ENCODE measurements at places on chromosomes 5 and 9.

- H3K36me3 ChIP-seq: no peaks in the 10 kb centered on the region
- H3K4me3 ChIP-seq: no peak overlapping the region
- H3K27ac ChIP-seq: no peak overlapping the region
- H3K4me1 ChIP-seq: peaks cover 28% of the 10 kb centered on the region
These were observed 51.4 kb downstream of the NEURL1B start for GRCh38 chr5:172692451-172692850.

DNA sequence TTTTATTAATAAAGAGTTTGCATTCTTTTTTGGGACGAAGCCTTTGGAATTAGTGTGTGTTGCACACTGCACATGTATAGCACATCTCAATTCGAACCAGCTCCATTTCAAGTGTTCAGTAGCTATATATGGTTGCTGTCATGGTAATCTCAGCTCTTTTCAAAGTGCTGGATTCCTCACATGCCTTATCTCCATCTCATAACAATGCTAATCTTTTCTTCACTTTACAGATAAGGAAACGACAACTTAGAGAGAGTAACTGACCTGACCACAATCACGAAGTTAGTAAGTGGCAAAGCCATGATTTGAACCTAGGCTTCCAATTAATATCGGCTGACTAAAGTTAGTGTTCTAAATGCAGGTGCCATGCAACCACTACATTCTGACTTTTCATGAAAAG, 204.8 kb upstream of the RASEF start:
- no peaks in the 10 kb centered on the region for H3K27me3 ChIP-seq
- H3K36me3 ChIP-seq: no peaks in the 10 kb centered on the region
- no peak overlapping the region for H3K27ac ChIP-seq
- no peak overlapping the region for H3K4me3 ChIP-seq
- H3K4me1 ChIP-seq: peaks cover 7% of the 10 kb centered on the region
- DNase-seq: no peak

- H3K36me3 ChIP-seq: no peaks in the 10 kb centered on the region
- H3K27me3 ChIP-seq: no peaks in the 10 kb centered on the region
- no peaks in the 10 kb centered on the region for H3K4me1 ChIP-seq
- no peak overlapping the region for H3K4me3 ChIP-seq
These were observed 67.0 kb upstream of the TNPO1 start for GRCh38 chr5:72749362-72749997.

GRCh38 chr5:108521841-108522506, 140.1 kb upstream of the FBXL17 start:
- no peaks in the 10 kb centered on the region for H3K27me3 ChIP-seq
- H3K36me3 ChIP-seq: no peaks in the 10 kb centered on the region
- H3K4me3 ChIP-seq: no peak overlapping the region
- no peak overlapping the region for H3K27ac ChIP-seq
- no peak for DNase-seq
- no peaks in the 10 kb centered on the region for H3K4me1 ChIP-seq

GRCh38 chr5:133868946-133869518, 99.4 kb downstream of the C5orf15 start:
- no peaks in the 10 kb centered on the region for H3K27me3 ChIP-seq
- no peak overlapping the region for H3K4me3 ChIP-seq
- no peaks in the 10 kb centered on the region for H3K36me3 ChIP-seq
- DNase-seq: peak; percentile 64
- no peaks in the 10 kb centered on the region for H3K4me1 ChIP-seq

- no peak overlapping the region for H3K27ac ChIP-seq
- no peaks in the 10 kb centered on the region for H3K36me3 ChIP-seq
- no peak overlapping the region for H3K4me3 ChIP-seq
These were observed 4.4 kb upstream of the SPTLC1 start for GRCh38 chr9:92119586-92119985.

- no peaks in the 10 kb centered on the region for H3K4me1 ChIP-seq
- DNase-seq: no peak
- no peaks in the 10 kb centered on the region for H3K36me3 ChIP-seq
- H3K4me3 ChIP-seq: no peak overlapping the region
- no peaks in the 10 kb centered on the region for H3K27me3 ChIP-seq
- no peak overlapping the region for H3K27ac ChIP-seq
These were observed 23.4 kb downstream of the CORO2A start for GRCh38 chr9:98168941-98169488.

DNA sequence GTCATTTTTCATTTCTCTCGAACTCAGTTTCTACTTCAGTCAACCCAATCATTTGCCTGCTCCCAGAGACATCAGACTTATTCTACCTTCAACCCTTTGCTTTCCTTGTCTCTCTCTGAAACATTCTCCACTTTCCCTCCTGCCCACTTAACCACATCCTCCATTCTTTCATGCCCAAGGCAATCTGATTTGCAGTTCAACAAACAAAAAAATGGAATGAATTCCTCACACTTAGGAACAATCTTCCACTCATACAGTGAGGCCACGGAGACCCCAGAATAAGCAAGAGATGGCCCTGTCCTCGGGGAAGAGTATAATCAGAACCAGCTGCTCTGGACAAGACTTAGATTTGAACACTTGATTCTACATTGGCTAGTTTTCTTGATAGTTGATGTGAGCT, 180.5 kb downstream of the RFK start:
- H3K36me3 ChIP-seq: no peaks in the 10 kb centered on the region
- H3K27ac ChIP-seq: no peak overlapping the region
- H3K4me3 ChIP-seq: no peak overlapping the region
- H3K4me1 ChIP-seq: no peaks in the 10 kb centered on the region
- DNase-seq: no peak

- no peak for DNase-seq
- no peaks in the 10 kb centered on the region for H3K27me3 ChIP-seq
- H3K27ac ChIP-seq: no peak overlapping the region
- no peak overlapping the region for H3K4me3 ChIP-seq
- no peaks in the 10 kb centered on the region for H3K36me3 ChIP-seq
These were observed 73.9 kb downstream of the SH3PXD2B start for GRCh38 chr5:172380301-172380986.

GRCh38 chr9:106773750-106774149, 89.2 kb upstream of the ZNF462 start:
- no peak overlapping the region for H3K4me3 ChIP-seq
- no peaks in the 10 kb centered on the region for H3K27me3 ChIP-seq
- H3K4me1 ChIP-seq: no peaks in the 10 kb centered on the region
- no peak overlapping the region for H3K27ac ChIP-seq

DNA sequence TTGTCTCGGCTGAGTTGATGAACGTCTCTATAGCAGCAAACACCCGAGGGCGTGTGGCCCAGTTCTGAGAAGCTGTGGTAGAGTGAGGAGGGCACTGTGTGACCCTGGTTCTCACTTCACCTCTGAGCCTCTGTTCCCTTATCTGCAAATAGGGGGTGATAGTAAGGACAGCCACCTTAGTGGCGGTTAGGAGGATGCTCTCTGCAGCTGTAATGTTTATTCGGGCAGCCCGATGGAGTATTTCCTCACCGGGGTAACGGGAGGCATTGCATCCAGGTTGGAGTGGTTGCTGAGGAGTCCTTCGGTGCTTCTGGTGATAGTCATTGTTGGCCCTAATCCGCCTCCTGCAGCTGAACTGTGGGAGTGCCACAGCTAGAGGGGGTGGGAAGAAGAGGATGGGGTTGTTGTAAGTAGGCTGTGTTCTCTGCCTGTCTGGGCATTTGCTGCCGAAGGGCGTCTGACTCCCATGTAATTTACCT, 13.9 kb downstream of the PRRC2B start:
- H3K27ac ChIP-seq: no peak overlapping the region
- H3K4me3 ChIP-seq: no peak overlapping the region
- no peaks in the 10 kb centered on the region for H3K36me3 ChIP-seq

GRCh38 chr5:95704150-95704549, 21.4 kb upstream of the SPATA9 start:
- no peak for DNase-seq
- no peaks in the 10 kb centered on the region for H3K4me1 ChIP-seq
- no peak overlapping the region for H3K4me3 ChIP-seq

DNA sequence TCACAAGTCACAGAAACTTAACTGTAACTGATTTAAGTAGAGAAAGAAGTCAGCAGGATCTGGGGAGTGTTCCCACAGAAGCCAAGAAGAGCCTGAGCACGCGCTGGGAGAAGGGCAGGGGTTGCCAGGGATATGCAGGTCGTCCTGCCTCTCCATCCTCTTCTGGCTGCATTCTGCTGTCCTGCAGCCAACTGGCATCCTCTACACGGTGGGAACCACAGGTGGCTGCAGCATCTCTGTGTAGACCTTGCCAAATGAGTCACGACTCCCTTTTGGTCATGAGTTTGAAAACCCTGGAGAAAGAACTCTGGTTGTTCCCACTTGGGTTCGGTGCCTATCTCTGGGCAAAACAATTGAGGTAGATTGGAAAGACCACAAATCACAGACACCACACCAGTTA, 38.4 kb upstream of the PCA3 start:
- DNase-seq: no peak
- H3K27ac ChIP-seq: no peak overlapping the region
- no peaks in the 10 kb centered on the region for H3K27me3 ChIP-seq
- H3K4me1 ChIP-seq: no peaks in the 10 kb centered on the region
- no peak overlapping the region for H3K4me3 ChIP-seq

Data from ovary (tissue), 10 donors.